ENCODE measurements at places on chromosomes 1 and 21. TPM values are rescaled to one million over a fixed set of nuclear protein-coding genes. Genes with fewer than 3 reads are reported as not detected.

The ADAMTS1 gene
- 111 TPM for total RNA-seq

The AQP10 gene
- total RNA-seq, result not detected

The RNF187 gene
- 273 TPM for total RNA-seq

The BRINP3 gene
- total RNA-seq, result not detected

The NID1 gene
- total RNA-seq, result 216 TPM

The EXO1 gene
- total RNA-seq, result 1.8 TPM

The TP53BP2 gene
- 36.8 TPM for total RNA-seq

The ERICH3 gene
- 1.1 TPM for total RNA-seq

The DPT gene
- 4.8 TPM for total RNA-seq

The WARS2 gene
- 22.3 TPM for total RNA-seq

The MPL gene
- not detected for total RNA-seq

The OR10J5 gene
- total RNA-seq, result not detected

The GABPB2 gene
- 10.6 TPM for total RNA-seq

The LRIG2 gene
- total RNA-seq, result 9.9 TPM

The VANGL1 gene
- 12.9 TPM for total RNA-seq

The KCNJ15 gene
- 0.24 TPM for total RNA-seq

The RASSF5 gene
- 46.9 TPM for total RNA-seq

The PTGFRN gene
- total RNA-seq, result 66.1 TPM

The CENPF gene
- 4.2 TPM for total RNA-seq

The MDM4 gene
- 61.1 TPM for total RNA-seq

The LRRC71 gene
- not detected for total RNA-seq

The F13B gene
- not detected for total RNA-seq

The TMPRSS15 gene
- total RNA-seq, result not detected

The B3GALNT2 gene
- total RNA-seq, result 25.1 TPM

The YIPF1 gene
- total RNA-seq, result 24.8 TPM
